ENCODE measurements at places on chromosomes 7 and 10.

- no peak for DNase-seq
These were observed 39.2 kb upstream of the ZNF680 start for GRCh38 chr7:64602086-64602485.

DNA sequence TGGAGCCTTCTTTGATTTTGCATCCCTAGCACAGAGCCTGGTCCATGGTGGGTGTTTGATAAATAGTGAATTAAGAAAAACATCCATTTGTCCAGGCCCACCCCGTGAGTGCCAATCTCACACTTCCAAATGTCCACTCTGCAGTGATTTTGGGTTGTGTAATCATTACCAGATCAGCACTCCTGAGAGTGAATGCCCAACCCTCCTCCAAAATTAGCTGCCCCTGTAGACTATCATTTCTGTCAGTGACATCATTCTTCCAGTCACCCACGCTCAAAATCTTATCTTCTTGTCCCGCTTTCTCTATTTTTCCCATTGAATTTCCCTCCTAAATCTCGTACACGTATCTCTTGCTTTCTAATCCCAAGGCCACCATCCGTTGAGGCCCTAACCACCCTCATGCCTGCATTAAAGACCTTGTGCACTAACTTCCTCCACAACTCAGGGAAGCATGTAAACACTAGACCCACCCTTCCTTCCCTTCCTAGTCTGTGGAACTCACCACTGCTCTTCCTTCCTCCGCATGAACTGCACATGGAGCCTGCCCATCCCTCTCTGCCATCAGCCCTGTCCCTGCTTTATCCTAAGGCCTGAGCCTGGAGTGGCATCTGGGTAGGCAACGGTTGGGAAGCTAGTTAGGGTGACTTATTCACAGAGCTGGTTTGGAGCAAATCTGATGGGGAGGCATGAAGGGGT, 32.8 kb downstream of the PIK3AP1 start:
- no peak for DNase-seq

- no peak for DNase-seq
These were observed 30.1 kb upstream of the PTPRN2 start for GRCh38 chr7:158617737-158618128.

DNA sequence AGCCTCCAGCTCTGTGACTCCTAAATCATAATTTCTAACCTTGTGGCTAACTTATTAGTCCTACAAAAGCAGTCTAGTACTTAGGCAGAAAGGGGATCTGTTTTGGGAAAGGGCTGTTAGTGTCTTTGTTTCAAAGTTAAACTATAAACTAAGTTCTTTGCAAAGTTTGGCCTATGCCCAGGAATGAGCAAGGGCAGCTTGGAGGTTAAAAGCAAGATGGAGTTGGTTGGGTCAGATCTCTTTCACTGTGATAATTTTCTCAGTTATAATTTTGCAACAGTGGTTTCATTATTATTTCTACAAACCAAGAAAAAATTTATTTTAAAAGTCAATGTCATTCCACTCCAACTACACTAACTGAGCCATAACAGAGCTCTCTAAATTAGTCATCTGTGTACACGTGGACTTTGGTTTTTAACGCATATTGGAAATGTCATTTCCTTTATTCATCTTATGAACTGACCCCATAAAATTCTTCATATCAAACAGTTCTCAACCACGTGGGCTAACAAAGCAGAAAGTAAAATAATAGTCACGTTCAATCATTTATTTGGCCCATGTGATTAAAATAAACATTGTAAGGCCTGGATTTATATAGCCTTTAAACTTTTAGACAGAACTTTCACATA, 143.2 kb upstream of the C7orf33 start:
- DNase-seq = no peak

GRCh38 chr7:80601999-80602398, 36.4 kb upstream of the CD36 start:
- DNase-seq = no peak

GRCh38 chr10:125886914-125887512, 5.9 kb upstream of the DHX32 start:
- DNase-seq = no peak

- no peak for DNase-seq
These were observed 93.8 kb downstream of the PARD3 start for GRCh38 chr10:34721208-34721840.

DNA sequence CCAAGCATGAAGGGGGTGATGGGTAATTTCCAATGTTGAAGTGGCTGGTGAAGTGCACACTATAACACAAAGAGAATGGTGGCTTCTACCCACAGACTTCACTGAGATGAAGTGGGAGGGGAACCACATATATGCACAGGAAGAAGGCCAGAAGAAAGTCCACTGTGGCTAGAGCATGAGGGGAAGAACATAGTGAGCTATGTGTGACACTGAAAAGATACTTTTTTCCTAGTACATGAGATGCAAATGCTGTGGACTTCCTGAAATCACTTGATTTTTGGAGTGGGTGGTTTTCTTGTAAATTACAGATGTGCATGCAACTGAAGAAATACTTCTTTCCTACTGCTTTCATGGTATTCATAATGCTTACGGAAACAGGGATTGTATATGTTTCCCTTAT, 115.6 kb upstream of the PHYHIPL start:
- no peak for DNase-seq

- no peak for DNase-seq
These were observed 4.0 kb downstream of the PDAP1 start for GRCh38 chr7:99404235-99404976.

DNA sequence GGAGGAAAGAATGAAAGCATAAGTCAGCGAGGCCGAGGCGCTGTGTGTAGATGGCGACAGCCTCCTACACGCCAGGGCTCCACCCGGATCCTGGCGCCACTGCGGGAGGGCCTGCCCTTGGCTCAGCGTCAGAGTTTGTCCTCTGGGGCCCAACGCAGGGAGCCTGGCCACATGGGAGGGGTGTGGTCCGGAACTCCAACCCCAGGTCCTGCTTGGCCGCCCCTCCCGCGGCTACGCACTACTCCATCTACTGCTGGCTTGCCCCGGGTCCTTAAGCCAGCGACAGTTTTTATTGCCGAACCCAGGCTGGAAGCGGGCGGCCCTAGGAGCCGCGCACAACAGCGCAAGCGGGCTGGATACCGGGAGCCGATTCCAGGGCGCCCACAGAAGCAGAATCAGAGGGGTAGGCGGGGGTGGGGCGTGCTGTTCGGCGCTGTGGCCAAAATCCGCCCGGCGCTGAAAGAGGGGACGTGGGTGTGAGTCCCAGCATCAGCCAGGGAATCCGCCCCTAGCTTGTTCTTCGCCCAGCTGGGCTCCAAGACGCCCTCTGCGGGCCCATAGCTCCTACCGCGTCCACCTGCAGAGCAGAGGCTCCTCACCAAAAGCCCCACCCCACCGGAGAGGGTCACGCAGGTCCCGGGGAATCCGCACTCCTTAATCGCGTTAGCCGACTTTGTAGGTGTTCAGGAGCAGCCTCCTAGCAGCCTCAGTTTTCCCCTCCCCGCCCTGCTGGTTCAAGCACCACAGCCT, 4.5 kb downstream of the KAZALD1 start:
- peak; percentile 93 for DNase-seq

DNA sequence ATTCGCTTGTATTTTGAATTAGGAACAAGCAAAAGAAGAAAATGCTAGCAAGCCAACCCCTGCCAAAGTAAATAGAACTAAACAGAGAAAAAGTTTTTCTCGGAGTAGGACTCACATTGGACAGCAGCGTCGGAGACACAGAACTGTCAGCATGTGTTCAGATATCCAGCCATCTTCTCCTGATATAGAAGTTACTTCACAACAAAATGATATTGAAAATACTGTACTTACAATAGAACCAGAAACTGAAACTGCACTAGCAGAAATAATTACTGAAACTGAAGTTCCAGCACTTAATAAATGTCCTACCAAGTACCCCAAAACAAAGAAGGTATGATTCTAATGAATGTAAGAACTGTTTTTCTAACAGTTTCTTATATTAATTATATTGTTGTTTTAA, 87.9 kb downstream of the KMT2E start:
- DNase-seq = no peak

GRCh38 chr10:24277771-24278170, 68.8 kb downstream of the KIAA1217 start:
- DNase-seq = no peak

- DNase-seq = no peak
These were observed 4.5 kb downstream of the TSPAN14 start for GRCh38 chr10:80458638-80459037.

DNA sequence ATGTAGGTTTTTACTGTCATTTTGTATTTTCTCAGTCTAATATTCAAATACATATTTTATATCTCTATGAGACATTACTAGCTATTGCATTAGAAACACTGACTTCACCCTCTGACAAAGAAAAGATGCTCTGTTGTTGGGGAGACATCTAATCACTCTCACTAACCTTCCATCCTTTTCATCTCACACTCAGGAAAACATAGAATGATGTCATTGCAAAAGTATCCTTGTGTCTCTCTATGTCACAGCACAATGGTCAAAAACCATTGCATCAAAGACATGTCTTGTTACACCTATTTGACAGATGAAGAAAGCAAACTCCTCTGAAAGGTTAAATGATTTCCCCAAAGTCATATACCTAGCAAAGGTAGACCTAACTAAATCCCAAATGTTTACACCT, 231.3 kb upstream of the PTN start:
- no peak for DNase-seq
